ENCODE measurements at places on chromosomes 1 and 21.
A peak's percentile ranks its signal among the peaks of the same experiment; 100 is the strongest.

DNA sequence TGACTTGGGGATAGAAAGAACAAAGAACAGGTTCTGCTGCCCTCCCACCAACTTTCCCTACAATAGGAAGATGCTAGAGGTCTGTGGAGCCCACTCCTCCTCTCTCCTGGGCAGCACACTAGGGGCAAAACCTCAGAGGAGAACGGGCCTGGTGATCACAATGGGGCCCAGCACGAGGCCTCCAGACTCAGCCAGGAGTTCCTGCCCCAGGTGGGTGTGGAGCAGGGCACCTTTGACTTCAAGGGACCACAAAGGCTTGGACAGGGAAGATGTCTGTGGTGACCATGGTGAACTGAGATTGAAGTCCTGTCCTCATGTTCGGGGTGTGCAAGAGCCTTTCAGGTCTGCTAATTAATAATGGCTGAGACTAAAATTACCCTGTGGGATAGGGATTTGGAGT, 88.8 kb downstream of the LAMC2 start:
- no peak for DNase-seq

GRCh38 chr1:203124546-203125317, 2.8 kb upstream of the ADORA1 start:
- DNase-seq, result no peak

GRCh38 chr1:200909757-200910239, 15.1 kb downstream of the INAVA start:
- no peak for DNase-seq

DNA sequence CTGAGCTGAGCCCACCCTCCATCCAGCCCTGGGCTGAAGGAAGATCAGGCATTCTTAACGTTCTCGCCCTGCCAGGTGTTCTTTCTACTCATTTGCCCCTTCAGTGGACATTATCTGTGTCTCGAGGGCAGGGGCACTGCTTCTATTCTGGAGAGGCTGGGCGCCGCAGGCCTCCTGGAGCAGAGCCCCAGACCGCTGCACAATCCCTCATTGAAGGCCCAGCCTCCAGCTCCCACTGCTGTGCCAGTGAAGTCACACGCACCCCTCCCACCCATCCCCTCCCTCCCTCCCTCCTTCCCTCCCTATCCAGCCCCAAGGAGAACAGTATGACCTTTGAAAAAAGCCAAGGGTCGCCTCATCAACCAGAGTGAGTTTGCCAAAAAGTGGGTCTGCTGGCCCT, 76.7 kb downstream of the NFASC start:
- DNase-seq, result no peak

- DNase-seq, result no peak
Measured at GRCh38 chr1:28113242-28113572, 24.8 kb upstream of the EYA3 start.

DNA sequence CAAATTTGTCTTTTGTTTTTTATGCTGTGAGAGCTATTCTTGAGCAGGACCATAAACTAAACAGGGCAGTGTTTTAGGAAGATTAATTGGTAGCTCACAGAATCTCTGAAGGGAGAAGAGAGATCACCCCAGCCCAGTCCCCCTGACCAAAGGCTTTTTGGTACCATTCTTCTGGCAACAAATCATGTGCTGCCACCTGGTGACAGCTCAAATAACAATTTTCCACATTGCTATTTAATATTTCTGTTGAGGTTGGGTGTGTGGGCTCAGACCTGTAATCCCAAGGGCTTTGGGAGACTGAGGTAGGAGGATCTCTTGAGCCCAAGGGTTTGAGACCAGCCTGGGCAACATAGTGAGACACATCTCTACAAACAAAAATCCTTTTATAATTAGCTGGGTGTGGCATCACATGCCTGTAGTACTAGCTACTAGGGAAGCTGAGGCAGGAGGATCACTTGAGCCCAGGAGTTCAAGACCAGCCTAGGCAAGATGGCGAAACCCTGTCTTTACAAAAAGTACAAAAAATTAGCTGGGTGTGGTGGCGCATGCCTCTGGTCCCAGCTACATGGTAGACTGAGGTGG, 2.2 kb upstream of the TESK2 start:
- peak; percentile 33 for DNase-seq

- no peak for DNase-seq
Measured at GRCh38 chr1:193588311-193589082, 402.1 kb upstream of the B3GALT2 start.

- DNase-seq, result no peak
Measured at GRCh38 chr1:77089756-77090155, 129.5 kb downstream of the PIGK start.

DNA sequence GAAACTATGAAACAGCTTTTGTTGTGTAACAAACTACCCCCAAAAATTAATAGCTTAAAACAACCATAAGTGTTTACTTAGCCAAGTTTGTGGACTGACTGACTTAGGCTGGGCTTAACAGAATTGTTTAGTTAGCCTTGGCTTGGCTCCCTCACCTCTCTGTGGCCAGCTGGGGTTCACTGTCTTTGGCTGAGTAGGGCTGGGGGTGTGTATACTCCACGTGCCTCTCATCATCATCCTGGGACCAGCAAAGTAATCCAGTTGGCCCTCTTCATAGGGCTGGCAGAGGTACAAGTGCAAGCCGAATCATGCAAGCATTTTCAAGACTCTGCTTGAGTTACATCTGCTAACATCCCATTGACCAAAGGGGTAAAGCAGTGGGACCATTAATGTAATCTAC, 252.3 kb downstream of the BRINP2 start:
- DNase-seq, result no peak

GRCh38 chr1:15816674-15817073, 9.2 kb upstream of the UQCRHL start:
- DNase-seq, result no peak

DNA sequence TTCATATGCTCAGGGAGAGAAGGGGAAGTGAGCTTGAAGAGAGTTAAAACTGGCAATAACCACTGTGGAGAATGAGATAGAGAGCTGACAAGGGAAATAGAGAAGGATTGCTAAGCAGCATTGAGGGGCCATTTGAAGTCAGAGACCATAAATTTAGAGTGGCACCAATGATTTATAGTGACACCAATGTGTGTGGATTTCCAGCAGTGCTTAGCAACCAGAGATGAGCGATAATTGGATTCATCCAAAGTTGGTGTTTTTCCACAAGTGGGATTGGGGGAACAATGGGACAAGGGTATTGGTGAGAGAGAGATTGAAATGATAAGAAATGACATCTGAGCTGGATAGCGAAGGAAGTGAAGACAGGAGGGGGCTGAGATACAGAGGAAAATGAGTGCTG, 114.1 kb downstream of the C1orf94 start:
- DNase-seq, result no peak

- DNase-seq, result no peak
Measured at GRCh38 chr1:150109586-150109985, 40.1 kb upstream of the PLEKHO1 start.

DNA sequence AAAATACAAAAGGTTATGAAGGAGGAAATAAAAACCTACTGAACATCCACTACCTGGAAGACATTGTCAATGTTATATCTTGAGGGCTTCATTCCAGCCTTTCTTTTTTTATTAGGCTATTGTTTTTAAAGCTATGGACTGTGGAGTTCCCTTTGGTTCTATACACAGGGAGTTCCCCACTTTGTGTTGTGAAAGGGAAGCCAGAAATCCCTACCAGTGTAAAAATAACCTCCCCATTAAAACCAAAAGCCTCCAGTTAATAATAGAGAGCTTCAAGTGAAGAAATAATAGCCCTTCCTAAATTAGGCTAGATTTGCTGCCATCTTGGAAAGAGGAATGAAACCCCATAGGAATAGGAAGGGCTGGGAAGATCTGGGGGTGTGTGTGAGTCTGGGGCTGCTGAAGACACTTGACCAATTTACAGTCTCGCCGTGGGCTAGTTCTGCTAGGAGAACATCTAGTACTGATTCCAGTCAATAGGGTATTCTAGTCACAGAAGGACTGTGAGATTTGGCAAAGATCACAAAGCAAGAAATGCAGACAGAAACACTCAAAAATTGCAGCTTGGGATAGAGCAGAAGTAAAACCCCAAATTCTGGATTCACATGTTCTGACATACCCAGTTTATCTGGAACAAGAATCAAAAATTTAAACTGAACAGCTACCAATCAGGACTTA, 32.4 kb upstream of the PTGFRN start:
- no peak for DNase-seq

GRCh38 chr1:9253004-9253403, 18.4 kb downstream of the H6PD start:
- DNase-seq, result no peak

GRCh38 chr1:37167479-37167878, 133.2 kb upstream of the GRIK3 start:
- no peak for DNase-seq

DNA sequence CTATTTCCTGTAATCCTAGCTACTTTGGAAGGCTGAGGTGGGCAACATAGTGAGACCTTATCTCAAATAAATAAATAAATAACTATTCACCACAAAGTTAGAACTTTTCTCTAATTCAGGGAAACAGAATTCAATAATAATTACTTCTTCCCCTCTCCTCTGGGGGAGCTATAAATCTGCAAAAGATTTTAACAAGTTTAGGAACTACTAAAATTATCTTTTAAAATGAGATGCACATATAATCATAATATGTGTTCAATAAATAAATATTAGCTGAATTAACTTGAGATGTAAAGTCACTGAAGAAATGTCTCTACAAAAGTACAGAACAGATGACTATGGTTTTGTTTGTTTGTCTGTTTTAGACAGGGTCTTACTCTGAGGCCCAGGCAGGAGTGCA, 14.1 kb downstream of the WDR47 start:
- no peak for DNase-seq

DNA sequence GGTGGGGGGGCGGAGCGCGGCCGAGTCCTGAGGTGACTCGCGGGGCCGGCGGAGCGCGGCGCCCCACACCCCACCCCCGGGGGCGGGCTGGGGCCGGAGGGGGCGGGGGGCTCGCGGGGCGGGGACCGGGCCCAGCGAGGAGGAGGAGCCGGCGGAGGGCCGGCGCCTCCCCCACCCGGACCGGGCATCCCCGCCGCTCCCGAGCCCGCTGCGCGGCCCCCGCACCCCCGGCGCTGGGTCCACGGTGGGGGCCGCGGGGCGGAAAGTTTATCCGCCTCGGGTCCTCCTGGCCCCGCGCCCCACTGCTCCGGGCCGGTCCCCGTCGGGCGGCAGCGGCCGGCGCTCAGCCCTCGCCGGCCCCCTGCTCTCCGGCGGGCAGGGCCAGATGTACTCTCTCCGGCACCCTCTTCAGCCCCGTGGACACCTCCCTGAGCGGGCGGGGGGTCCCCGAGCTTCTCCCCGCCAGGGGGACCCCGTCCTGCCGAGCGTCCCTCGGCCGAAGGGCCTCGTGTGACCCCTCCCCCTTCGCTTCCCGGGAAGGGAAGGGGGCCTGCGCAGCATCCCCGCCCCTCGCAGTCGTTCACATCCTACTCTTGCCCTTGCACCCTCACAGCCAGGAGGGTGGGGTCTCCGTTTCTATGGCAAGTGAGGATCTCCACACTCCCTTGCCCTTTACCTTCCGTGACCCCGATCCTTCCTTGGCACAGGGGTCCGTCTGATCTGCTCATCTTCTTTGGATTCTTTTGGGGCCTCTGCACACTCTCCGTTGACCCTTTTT, 663 bp downstream of the CAMTA1 start:
- peak; percentile 56 for DNase-seq
